Effector CD4-positive, alpha-beta T cell (primary cell): ENCODE measurements at places on chromosomes 1 and 21.

DNA sequence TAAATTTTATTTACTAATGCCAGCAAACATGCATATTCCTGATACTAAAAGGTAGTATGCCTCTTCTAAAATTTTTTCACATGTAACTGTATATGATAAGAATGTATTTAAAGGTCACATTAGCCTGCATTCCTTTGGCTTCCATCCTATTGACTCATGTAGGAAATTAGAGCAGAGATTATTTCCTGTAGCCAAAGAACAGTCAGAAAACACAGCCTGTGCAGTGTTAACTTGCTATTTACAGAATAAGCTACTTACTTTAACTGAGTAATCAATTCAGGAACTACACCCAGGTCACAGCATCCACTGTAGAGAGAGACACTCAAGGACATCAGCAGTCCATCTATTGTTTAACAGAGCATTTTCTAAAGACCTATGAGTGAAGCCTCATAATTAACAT lies 154.5 kb upstream of the ADGRL4 start:
- no peak for DNase-seq

- peak; percentile 15 for DNase-seq
Measured at GRCh38 chr1:88983791-88984559, 8.5 kb downstream of the KYAT3 start.

- no peak for DNase-seq
Measured at GRCh38 chr1:96164053-96164452, 557.5 kb upstream of the PTBP2 start.

- DNase-seq: peak; percentile 19
Measured at GRCh38 chr1:110155878-110156522, 5.7 kb downstream of the SLC6A17 start.

- DNase-seq: no peak
Measured at GRCh38 chr1:112934577-112934976, 21.4 kb downstream of the SLC16A1 start.

GRCh38 chr1:170659399-170660035 lies 4.4 kb upstream of the PRRX1 start:
- no peak for DNase-seq

- no peak for DNase-seq
Measured at GRCh38 chr1:92167151-92167550, 50.6 kb upstream of the C1orf146 start.

DNA sequence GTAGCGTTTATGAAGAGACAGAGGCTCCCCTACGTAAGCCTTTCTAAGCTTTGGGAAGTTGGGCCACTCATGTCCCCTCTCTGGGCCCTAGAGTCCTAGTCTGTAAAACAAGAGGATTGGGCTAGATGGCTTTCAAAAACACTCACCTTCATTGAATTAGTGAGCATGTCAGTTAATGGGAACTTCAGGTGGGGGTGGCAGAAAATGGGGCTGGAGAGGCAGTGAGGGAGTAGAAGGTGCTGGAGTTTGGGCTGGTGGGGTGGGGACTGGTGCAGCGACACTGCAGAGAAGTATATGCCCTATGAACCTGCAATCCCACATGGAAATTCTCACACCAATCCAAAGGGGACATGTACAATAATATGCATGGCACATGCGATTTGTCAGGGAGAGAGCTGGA lies 182.7 kb downstream of the C1orf94 start:
- DNase-seq: no peak

- no peak for DNase-seq
Measured at GRCh38 chr1:17717594-17718535, 37.3 kb upstream of the ACTL8 start.

GRCh38 chr1:115288591-115289198 lies 49.4 kb downstream of the NGF start:
- DNase-seq: no peak

- no peak for DNase-seq
Measured at GRCh38 chr1:20152599-20152930, 13.4 kb downstream of the PLA2G2F start.

DNA sequence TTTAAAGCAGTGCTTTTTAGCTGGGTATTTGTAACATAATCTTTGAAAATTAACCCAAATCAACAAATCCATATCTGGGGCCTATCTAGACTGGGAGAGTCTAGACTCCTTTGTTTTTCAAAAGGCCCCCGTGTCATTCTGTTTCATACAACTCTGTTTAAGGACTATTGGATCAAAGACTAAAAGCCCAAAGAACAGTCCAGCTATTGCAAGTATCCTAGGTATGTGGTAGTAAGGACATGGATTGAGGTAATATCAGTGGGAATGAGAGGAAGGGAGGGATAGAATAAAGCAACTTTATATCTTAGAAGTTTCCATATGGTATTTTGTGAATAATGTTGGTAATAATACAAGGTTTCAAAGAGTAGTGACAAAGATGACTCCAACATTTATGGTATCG lies 18.2 kb downstream of the KIF1B start:
- DNase-seq: no peak

GRCh38 chr1:152960452-152961044 lies 9.9 kb upstream of the SPRR4 start:
- no peak for DNase-seq

- DNase-seq: no peak
Measured at GRCh38 chr1:38101037-38101785, 54.6 kb upstream of the POU3F1 start.

- no peak for DNase-seq
Measured at GRCh38 chr1:180597520-180597919, 34.3 kb upstream of the XPR1 start.

DNA sequence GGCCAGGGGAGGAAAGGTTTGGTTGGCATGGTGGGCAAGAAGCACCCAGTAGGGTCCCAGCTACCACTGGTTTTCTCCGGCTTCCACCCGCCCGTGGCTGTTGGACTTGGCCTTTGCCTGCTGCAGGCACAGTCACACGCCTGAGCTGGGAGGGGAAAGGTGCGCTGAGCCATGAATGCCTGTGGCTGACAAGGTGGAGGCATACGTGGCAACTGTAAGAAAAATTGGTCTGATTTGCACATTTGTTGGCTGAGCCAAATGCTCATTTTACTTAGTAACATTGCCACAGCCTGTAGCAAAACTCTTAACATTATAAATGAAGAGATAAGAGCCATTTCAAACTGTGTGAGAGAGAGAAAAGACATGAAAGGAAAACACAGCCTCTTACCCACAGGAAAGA lies 191.6 kb downstream of the PTPRC start:
- no peak for DNase-seq

- peak; percentile 14 for DNase-seq
Measured at GRCh38 chr1:48697066-48697707, 79.5 kb downstream of the BEND5 start.

DNA sequence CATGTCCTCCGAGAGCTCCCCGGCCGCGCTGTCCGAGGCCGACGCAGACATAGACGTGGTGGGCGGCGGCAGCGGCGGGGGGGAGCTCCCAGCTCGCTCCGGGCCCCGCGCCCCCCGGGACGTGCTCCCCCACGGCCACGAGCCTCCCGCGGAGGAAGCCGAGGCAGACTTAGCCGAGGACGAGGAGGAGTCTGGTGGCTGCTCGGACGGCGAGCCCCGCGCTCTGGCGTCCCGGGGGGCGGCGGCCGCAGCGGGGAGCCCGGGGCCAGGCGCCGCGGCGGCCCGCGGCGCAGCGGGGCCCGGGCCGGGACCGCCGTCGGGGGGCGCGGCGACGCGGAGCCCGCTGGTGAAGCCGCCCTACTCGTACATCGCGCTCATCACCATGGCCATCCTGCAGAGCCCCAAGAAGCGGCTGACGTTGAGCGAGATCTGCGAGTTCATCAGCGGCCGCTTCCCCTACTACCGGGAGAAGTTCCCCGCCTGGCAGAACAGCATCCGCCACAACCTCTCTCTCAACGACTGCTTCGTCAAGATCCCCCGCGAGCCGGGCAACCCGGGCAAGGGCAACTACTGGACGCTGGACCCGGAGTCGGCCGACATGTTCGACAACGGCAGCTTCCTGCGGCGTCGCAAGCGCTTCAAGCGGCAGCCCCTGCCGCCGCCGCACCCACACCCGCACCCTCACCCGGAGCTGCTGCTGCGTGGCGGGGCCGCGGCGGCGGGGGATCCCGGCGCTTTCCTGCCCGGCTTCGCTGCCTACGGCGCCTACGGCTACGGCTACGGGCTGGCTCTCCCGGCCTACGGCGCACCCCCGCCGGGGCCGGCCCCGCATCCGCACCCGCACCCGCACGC lies 547 bp downstream of the FOXD2 start:
- DNase-seq: peak; percentile 25

DNA sequence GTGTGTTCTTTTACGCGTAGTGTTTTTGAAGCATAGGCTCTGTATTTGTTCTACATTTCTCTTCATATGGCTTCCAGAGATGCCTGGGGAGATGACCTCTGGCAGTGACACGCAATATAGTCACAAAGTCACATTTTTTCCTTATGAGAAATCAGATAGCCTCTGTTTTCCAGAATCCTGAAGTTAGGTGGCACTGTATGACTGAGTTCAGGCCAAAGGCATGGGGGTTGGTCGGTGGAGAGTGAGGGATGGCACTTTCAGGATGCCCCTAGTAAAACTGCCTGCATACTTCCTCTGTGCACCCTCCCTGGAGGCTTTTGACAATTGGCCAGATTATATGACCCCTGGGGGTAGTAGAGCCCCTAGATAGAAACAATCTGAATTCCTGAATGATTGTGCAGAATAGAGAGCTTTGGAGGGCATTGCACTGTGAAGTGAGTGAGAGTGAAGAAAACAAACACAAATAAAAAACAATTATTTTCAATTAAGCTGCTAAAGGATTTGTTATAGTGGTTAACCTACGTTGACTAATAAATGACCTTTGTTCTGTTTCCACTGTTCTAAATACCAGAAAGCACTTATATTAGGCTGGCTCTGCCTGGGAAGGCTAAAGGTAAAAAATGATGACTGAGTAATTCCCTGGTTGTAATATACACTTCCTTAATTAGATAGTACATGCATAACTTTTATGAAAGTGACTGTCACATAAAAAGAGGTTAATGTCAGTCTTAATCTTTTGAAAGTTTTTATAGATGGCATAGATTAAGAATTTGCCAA lies 1660.8 kb downstream of the PLA2G4A start:
- no peak for DNase-seq

GRCh38 chr1:154578058-154578418 lies 10.5 kb downstream of the CHRNB2 start:
- no peak for DNase-seq

DNA sequence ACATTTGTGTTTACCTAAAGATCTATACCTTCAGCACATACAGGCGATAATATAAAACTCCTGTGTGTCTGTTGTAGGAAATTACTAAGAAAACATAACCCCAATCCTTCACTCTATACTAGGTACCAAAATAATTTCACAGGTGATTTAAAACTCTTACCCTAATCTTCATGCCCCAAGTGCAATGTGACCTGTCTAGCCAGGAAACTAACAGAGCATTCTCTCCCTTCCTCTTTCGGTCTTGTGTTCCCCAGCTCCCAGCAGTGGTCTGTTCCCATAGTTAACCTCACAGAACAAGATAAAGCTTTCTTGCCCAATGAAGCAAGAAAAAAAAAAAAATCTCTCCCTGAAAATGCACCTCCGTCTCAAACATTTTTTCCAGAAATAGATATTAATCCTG lies 493.5 kb downstream of the DPYD start:
- DNase-seq: no peak

- DNase-seq: no peak
Measured at GRCh38 chr1:3359756-3360440, 94.6 kb upstream of the ARHGEF16 start.
